HTR-8/SVneo (cell line): ENCODE measurements at places on chromosomes 7 and 10.
A peak's percentile ranks its signal among the peaks of the same experiment; 100 is the strongest.

- DNase-seq, result peak; percentile 92
Measured at GRCh38 chr10:47384148-47384921, at the start of gene ZNF488. TSS of gene ZNF488 (minus strand) at chr10:47384293. CDS start at chr10:47368829, 15,464 bp downstream.

DNA sequence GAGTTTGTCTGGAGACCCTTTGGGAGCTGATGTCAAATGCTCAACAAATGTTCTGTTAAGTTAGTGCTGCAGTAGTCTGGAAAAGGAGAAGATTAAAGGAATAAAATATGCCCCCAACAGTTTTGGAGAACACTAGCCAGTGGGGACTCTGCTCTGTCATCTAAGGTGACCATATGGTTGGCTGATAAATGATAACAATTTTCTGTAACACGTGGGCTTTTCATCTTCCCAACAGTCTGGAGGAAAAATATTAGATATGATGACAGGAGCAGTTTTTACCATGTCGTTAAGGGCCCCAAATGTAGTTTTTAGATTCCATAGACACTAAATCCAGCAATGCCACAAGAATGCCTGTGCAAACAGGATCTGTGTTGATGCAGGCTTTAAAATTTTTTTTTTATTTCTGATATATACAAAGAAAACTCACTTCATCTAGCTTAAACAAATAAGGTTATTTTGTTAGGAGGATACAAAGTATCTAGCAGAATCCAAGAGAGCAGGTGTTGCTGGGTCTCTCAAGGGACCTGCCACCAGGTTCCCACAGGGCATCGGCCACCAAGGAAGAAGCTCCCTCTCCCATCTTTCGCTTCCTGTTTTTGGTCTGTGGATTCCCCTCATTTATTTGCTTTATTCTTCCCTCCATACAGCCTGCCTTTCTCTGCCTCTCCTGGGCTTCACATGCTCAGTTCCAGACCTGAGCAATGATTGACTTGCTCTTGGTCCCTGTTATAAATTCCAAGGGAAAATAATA lies 6.2 kb upstream of the CFAP58 start:
- DNase-seq, result no peak

DNA sequence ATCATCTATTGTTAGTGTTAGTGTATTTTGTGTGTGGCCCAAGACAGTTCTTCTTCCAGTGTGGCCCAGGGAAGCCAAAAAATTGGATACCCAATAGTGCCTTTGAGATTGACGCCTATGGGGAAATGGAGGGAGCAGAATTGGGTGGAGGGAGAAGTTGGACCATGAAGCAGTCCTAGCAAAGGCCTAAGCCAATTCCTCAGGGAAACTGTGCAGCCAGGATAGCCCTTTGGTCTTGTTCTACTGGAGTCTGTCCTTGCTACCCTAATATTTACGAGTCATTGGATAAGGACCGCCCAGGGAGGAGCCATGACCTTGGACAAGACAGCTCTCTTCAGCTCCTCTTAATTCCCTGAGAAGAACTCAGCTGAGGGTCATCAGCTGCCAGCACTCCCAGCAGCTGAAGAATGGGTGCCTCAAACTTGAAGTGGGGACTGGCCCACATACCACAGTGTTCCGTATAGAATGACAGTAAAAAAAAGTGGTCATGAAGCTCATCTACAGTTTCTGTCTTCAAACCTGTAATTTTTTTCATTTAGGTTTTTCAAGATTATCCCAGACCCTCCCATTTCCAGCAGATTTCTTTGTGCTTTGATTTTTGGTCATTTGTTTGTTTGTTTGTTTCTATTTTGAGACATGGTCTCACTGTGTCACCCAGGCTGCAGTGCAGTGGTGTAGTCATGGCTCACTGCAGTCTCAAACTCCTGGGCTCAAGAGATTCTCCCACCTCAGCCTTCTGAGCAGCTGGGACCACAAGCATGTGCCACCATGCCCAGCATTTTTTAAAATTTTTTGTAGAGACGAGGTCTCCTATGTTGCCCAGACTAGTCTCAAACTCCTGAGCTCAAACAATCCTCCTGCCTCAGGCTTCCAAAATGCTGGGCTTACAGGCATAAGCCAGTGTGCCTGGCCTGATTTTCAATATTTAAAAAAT lies 81.2 kb downstream of the C1GALT1 start:
- DNase-seq, result no peak

- peak; percentile 71 for DNase-seq
Measured at GRCh38 chr7:98294798-98295382, 13.4 kb downstream of the BRI3 start.

- DNase-seq, result no peak
Measured at GRCh38 chr7:100048680-100049079, 894 bp upstream of the ZSCAN21 start.

GRCh38 chr7:84783141-84783778 lies 403.6 kb downstream of the SEMA3D start:
- no peak for DNase-seq

GRCh38 chr10:62517252-62517651 lies 143.1 kb downstream of the ZNF365 start:
- DNase-seq, result no peak

- no peak for DNase-seq
Measured at GRCh38 chr10:11020548-11020942, 2.9 kb downstream of the CELF2 start.

DNA sequence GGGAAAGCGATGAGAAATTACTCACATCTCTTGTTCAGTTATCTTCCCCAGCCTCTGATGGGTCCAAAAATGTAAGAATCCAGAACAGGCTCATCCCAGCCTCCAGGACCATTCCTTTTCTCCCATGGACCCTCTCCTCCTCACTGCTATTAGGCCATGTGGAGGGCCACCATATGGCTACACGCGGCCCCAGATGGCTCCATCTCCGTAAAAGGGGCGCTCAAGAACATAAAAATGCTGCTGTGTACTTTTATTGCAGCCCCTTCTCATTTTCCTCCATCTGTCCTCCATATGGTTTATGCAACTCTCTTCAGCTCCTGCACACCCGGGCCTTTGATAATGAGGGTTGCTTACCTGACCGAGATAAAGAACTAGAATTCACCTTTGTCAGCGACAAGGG lies 166.2 kb downstream of the RAPGEF5 start:
- DNase-seq, result no peak
